Activated naive CD4-positive, alpha-beta T cell (primary cell): ENCODE measurements at places on chromosomes 16 and 17.
A peak's percentile ranks its signal among the peaks of the same experiment; 100 is the strongest.

DNA sequence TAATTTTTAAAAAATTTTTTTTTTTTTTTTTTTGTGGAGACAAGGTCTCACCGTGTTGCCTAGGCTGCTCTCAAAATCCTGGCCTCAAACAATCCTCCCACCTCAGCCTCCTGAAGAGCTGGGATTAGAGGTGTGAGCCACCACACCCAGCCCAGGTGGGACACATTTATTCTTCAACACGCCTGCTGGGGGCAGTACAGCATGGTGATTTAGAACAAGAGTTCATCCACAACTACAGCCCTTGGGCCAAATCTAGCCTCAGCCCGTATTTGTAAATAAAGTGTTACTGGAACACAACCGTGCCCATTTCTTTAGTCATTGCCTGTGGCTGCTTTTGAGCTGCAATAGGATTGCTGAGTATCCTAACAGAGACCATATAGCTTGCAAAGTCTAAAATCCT lies 92.8 kb downstream of the KATNIP start:
- no peak for DNase-seq

GRCh38 chr17:79992649-79993389 lies 42.9 kb downstream of the TBC1D16 start:
- DNase-seq, result no peak

- DNase-seq, result no peak
Measured at GRCh38 chr16:78505544-78506366, 406.3 kb downstream of the WWOX start.

DNA sequence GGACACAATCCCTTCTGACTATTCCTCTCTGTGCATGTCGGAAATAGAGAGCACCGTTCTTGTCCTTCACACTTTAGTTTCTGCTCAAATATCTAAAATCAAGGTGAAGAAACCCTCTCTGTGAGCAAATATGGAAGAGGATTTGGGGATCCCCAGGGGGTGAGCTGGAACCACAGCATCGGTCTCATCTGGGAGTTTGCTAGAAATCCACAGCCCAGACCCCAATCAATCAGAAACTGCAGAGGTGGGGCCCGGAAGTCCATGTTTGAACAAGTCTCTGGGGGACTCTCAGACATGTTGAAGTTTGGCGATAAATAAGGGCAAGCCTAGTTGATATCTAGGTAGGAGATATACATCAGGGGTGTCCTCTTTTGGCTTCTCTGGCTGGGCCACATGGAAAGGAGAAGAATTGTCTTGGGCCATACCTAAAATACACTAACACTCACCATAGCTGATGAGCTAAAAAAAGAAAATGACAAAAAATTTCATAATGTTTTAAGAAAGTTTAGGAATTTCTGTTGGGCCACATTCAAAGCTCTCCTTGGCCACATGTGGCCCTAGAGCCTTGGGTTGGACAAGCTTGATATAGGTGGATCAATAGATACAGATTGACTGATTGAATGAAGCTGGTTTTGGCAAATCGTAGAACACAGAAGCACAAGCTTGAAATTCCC lies 168.0 kb upstream of the FOXF1 start:
- no peak for DNase-seq

DNA sequence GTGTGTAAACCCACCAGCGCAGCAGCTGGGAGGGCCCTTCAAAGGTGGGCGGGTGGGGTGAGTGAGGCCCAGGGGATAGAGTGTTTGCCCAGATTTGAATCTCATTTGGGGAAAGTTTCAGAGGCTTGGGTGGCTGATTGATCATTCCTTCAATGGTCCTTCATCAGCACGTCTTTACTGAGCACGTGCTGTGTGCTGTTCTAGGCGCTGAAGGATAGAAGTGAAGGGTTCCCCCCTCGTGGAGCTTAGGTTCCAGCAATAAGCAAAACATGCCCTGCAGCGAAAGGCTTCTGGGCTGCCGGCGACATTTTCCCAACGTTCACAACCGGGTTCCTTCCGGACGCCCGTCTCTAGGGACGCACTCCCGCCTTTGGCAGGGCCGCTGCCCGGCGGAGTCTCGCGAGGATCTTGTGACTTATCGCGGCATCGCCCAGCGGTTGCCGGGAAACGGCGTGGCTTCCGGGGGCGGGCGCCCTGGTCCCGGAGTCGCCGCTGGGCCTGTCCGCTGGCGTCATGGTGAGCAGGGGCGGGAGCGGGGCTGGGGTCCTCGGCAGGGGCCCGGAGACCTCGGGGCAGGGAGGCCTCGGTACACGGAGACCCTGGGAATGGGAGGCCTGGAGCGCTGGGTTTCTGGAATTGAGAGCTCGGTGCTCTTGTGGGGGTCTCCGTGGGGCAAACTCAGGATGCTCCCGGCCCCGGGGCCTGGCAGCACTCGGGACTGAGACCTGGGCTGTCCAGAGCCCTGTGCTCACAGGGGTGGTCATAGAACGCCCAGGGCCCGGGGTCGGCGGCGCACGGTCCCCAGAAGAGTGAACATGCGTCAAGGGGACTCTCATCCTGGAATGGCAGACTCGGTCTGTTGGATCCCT lies 3.2 kb upstream of the DBNDD1 start:
- peak; percentile 68 for DNase-seq

- no peak for DNase-seq
Measured at GRCh38 chr16:49947907-49948678, 76.9 kb upstream of the CNEP1R1 start.

DNA sequence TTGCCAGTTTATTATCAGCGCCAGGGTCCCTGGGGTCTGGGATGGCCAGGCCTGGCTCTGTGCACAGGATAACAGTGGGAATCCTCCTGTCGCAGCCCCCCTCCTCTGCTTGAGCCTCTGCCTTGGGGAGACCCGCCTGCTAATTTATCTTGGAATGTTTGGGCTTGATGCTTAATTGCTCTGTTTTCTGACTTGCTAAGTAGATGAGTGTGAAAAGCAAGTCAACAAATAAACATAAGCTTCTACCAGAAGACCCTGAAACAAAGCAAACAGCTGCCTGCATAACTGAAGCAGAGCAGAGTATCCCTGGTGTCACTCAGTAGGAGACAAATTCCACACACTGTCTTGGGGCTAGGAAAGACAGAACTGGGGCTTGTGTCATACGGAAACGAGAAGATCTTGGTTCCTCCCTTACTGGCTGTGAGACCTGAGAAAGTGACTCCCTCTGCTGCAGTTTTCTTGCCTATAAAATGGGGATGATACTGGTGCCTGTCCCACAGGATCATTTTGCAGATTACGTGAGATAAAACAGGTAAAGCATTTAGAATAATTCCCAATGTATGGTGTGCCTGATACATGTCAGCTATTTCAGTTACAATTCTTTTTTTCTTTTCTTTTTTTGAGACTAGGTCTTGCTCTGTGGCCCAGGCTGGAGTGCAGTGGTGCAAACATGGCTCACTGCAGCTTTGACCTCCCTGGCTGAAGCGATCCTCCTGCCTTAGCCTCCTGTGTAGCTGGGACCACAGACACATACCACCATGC lies 44.8 kb upstream of the IRX3 start:
- DNase-seq, result no peak

- no peak for DNase-seq
Measured at GRCh38 chr17:46851029-46851741, at the start of gene WNT9B. Gene WNT9B (plus strand): TSS chr17:46851583. CDS start chr17:46851639, 56 bp downstream.

- no peak for DNase-seq
Measured at GRCh38 chr16:11582157-11582814, 4.4 kb downstream of the LITAF start.

GRCh38 chr17:8412089-8412488 lies 14.5 kb upstream of the RNF222 start:
- DNase-seq, result no peak

- no peak for DNase-seq
Measured at GRCh38 chr16:74716355-74716754, 15.7 kb upstream of the MLKL start.

DNA sequence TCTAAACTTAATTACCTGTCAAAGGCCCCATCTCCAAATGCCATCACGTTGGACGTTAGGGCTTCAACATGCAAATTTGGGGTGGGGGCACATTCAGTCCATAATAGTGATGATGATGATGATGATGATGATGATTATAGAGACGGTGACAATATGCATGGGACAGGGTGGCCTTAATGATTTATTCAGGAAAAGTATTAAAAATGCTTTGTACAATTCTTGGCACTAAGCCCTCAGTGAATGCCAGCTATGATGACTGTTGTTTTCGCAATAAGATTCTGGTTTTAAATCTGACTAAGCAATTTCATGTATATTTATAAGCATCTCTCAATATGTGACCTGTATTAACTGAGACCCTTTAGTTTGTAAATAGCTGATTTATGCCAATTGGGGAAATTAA lies 106.3 kb downstream of the C16orf95 start:
- DNase-seq, result no peak

GRCh38 chr16:48246066-48246465 lies 1.3 kb downstream of the ABCC11 start:
- DNase-seq, result no peak

DNA sequence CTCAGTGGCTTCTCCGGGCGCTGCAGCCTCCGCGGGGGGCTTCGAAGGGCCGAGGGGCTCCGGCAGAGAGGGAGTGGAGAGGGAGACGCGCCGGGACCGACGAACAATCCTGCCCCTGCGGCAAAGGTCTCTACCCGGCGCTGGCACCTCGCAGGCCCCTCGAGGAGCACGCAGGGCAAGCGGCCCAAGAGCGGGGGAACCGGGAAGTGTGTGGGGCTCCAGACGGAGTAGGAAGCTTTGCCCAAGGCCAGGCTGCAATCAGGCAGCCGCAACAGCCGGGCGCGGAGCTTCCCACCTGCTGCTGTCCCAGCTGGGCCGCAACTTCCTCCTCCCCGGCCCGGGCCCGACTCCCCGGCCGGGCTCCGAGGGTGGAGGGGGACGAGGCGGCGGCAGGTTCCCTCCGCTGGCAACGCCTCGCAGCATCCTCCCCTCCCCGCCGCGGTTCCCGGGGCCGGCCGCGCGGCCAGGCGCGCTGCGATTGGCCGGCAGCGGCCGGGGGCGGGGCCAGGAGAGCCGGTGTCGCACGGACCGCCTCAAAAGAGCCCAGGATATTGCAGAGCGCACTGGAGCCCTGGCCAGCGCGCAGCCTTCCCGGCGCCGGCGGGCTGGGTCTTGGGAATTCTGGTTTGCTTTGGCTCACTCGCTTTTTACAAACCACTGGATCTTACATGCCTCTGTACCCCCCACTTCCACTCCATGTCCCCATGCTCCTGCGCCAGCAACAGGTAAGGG lies at the start of gene KCNJ2:
Gene KCNJ2, plus strand, starts transcription at position 556 of the 732 bp plus-strand sequence. CDS start 5,508 bp downstream, outside the sequence.
- DNase-seq, result no peak

GRCh38 chr16:8866118-8866883 lies 2.5 kb downstream of the CARHSP1 start:
- DNase-seq, result no peak

DNA sequence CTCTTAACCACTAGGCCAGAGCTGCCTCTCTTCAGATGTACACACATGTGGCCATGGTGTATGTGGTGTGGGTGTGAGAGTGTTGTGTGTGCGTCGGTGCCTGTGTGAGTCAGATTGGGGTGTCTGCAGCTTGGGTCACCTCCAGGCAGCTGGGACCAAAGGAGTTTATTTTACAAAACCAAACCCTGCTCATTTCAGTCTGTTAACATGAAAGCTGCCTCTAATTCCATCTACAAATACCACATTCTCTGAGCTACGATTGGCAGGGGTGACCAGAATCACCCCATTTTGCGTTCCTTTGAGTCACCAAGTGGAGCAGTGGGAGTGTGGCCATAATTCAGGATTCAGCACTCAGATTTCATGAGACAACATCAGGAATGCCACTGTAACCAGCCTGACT lies 105.3 kb downstream of the IRX5 start:
- DNase-seq, result no peak

DNA sequence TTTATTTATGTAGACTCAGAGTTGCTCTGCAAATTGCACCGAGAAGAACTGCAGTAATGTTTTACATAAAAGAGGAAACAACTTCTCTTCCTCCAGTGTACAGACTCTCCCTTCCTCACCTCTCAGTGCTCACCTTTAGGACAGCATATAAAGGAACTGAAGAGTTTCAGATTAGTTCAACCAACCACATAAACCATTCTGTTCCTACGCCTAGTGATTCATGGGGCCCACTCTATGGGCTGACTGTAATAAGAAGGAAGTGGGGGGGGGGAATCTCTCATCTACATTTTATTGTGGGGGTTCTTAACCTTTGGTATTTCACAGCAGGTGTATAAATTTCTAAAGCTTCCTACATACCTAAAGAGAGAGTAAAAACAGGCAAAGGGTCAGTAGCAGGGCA lies 18.3 kb downstream of the ZSWIM7 start:
- no peak for DNase-seq

GRCh38 chr17:8121681-8122421 lies 2.1 kb downstream of the HES7 start:
- DNase-seq, result no peak

DNA sequence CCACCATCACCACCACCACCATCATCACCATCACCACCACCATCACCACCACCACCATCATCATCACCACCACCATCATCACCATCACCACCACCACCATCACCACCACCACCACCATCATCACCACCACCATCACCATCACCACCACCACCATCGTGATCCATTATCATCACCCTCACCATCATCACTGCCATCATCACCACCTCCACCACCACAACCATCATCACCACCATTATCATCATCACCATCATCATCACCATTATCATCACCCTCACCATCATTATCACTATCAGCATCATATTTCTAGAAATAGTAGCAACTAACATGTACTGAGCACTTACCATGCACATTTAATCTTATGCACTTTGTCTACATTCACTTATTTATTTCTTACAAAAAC lies 94.9 kb downstream of the C16orf95 start:
- no peak for DNase-seq

DNA sequence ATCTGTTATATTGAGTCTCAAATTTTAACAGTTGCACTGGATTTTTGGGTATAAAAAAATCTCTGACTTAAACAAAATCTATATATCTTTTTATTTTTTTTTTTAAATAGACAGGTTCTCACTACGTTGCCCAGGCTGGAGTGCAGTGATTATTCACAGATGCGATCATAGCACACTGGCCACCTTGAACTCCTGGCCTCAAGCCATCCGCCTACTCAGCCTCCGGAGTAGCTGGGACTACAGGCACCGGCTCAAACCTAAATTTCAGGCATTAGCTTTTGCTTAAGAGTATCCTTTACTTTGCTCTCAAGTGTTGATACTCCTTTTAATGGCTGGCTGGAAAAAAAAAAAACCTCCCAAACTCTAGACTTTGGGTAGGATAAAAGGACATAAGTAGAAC lies 61.6 kb downstream of the RPGRIP1L start:
- DNase-seq, result no peak

- no peak for DNase-seq
Measured at GRCh38 chr17:39011907-39012468, 44.8 kb upstream of the FBXO47 start.

- DNase-seq, result no peak
Measured at GRCh38 chr16:31118223-31119155, 1.0 kb downstream of the KAT8 start.
